ENCODE measurements at places on chromosomes 2 and 18.

GRCh38 chr2:214575465-214575864 is 164.6 kb downstream of the VWC2L start:
- DNase-seq: no peak

GRCh38 chr2:145777914-145778313 is 1258.0 kb upstream of the ZEB2 start:
- no peak for DNase-seq

DNA sequence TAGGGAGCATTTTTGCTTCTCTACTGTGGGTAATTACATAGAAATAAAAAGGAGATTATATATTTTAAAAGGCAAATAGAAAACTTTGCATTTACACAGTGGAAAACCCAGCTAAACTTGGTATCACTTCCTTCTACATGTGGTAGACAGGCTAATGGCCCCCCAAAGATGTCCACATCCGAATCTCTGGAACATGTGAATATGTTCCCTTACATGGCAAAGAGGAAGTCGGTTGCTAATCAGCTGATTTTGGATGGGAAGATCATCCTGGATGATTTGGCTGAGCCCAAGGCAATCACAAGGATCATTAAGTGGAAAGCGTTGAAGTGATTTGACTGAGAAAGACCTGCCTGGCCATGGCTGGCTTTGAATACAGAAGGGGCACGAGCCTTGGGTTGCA is 26.2 kb downstream of the CREG2 start:
- no peak for DNase-seq

GRCh38 chr2:48483916-48484315 is 46.0 kb upstream of the STON1 start:
- no peak for DNase-seq

DNA sequence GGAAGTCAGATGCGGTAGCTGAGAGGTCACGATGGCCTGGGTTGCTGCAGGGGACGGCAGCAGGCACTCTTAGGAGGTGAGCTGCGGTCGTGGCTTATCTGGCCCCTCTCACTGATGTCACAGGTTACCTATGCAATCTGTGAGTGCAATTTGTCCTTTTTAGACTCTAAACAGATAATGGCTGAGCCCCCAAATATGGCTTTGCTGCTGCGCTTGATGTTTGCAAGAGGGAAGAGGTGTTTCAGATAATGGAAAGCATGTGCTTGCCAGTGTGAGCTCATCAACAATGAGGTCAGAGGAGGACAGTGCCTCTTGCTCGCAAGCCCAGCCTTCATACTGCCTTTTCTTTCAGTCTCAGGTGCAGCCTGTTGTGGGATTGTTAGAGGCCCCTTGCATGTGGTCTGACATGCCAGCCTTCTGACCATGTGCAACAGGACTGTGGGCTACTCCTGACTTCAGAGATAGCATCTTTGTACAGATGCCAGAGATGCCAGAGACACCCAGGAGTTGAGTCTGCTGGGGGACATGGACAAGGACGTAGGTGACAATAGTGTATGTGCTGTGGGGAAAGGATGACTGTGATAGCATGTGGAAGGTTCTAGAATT is 151.3 kb downstream of the TANC1 start:
- no peak for DNase-seq

- DNase-seq: no peak
These were observed 858 bp downstream of the POLR1B start for GRCh38 chr2:112542984-112543661.

DNA sequence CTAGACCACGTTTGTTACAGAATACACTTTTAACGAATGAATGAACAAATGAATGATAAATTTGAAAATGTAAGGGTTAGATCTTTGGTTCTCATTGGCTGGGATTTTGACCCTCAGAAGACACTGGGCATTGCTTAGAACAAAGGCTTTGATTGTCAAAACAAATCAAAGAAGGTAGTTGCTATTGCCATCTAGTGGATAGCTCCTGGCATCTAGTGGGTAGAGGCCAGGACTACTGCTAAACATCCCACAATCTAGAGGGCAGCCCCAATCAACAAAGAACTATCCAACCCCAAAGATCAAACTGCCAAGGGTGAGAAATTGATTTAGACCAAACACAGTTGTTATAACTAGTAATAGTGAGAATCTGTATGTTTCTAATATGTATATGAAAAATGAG is 552.3 kb downstream of the KCNJ3 start:
- DNase-seq: no peak

- DNase-seq: no peak
These were observed 16.3 kb upstream of the PKDCC start for GRCh38 chr2:42031281-42032223.

- no peak for DNase-seq
These were observed 11.8 kb downstream of the G6PC2 start for GRCh38 chr2:168912901-168913369.

DNA sequence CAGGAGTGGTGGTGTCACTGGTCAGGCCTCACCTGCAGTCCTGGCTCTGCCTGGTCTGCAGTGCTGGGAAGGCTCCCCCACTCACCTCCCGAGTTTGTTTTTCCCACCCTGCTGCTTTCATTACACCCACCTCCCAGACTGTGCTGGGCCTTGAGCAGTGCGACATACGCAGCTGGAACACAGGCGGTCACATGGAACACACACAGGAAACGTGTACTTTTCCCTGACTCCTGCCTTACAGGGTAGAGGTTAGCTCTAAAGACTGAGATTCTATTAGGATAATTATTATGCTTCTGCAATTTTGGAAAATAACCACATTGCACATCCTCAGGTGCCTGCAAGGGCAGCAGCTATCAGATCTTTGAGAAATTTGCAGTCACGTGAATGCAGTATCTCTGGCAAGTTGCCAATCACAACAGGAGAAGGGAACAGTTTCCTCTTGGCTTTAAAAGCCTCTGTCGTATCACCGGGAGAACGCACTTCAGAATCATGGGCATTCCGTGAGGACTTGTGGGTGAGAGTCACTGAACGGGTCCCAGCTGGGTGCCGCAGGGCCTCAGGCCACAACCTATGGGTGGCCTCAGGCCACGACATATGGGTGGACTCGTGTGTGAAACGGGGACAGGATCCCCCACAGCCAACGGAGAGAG is 136.5 kb downstream of the ZNF236 start:
- no peak for DNase-seq

DNA sequence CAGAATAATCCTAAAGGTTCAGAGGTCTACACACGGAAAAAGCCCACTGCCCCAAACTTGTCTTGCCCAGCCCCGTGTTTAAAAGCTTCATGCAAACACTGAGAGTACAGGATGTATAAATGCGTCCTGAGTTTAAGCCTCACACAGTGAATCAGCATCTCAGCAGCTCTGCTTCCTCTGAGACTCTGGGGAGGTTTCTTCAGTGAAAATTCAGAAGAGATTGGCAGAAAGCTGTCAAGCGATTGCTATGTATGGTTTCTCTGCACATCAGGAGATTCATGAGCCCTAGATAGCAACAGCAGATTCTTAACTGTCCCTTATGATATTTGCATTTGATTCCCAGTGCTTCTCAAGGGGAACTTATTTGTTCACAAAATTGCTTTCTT is 27.1 kb downstream of the CRACDL start:
- DNase-seq: no peak

- no peak for DNase-seq
These were observed 28.0 kb downstream of the ACKR3 start for GRCh38 chr2:236597629-236598028.

DNA sequence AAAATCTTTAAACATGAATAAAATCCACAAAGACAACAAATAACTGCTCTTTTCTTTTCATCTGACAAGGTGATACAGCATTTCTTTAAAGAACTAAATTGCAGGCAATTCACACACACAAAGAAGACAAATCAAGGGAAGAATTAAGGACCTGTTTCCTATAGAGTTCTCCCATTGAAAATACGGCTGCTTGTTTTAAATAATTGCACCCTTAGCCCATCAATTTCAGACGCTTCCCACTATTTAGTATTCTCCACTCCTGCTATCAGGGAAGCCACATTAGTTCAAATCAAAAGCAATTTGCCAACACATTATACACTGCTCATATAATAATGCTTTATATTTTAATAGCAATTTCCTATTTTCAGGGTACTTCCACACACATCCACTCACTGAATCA is 11.3 kb downstream of the CMPK2 start:
- no peak for DNase-seq
